GM12892 (cell line): ENCODE measurements at places on chromosomes 11 and 22.

DNA sequence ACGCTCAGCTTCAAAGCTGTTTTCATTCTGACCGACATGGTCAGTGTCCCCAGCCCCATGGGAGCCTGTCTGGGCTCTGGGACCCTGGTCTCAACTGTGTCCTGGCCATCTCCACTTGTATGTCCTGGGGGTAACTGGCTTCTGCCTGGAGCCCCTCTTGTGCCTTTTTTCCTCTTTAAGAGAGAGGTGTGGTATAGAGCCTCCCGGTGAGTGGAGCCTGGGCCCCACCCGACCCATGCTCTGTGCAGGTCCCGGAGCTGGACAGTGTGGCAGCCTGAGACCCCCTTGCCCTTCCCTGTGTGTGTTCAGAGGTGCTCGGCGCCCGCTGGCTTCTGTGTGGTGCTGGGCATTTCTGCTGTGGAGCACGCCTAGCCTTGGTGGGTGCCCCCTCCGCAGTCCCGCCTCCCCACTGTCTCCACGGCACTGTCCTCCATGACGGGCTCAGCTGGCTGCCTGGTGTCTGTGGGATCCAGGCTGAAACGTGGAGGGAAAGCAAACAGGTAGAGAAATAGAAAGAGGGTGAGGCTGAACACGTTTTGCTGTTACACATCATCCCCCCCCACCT, 74.9 kb downstream of the PARVB start:
- DNase-seq, result no peak

DNA sequence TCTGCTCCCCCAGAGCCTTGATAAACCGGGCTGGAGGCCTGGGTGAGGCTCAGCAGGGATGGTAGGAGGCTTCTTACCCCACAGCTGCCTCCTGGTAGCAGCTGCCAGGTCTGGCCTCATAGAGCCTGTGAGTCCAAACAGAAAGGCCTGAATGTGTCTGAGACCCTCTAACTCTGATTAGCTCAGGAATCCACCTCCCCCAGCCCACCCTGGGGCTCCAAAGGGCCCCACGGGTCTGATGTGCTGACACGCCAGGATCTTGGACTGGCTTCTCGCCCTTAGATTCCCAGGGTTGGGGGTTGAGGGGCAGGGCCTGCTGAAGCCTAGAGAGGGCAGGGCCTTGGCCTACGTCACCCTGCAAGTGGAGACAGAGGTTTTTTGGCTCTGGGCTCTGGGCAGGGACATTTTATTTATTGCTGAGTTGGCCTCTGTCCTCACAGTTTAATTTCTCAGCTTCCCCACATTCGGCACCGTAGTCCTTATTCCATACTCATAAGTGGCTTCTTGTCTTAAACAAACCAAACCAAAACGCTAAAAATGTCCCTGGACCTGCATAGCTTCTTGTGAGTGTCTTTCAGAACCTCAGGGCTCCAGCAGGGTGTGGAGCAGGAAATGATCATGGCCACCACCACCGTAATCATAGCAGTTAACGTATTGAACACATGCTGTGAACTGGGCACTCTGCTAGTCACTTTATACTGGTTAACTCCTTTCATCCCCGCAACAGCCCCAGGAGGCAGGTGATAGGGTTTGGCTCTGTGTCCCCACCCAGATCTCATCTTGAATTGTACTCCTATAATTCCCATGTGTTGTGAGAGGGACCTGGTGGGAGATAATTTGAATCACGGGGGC, 25.1 kb downstream of the KIAA1671 start:
- no peak for DNase-seq

DNA sequence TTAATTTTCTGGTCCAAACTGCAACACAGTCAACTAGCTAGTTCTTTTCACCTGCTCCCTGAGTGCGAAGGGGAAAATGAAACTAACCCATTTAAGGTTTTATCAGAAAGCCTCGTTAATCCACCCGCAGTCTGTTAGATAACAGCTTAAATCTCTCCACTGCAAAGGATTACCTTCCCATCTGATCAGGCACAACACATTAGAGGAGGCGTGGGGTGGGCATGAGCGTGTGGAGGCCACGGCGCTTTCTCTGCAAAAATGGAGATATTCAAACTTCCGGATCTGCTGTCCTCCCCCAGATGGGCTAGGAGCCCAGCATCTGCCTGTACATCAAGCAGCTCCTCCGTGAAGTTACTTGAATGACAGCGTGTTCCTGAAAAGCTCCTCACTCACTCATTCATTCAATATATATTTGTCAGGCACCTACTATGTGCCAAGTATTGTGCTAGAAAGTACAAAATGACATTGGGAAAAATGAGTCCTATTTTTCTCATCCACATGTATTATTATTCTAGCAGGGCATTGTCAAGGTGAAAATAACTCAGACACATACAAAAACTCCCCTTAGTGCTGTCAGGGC, 13.5 kb upstream of the ANKK1 start:
- no peak for DNase-seq

- DNase-seq, result no peak
These were observed 869.4 kb downstream of the DLG2 start for GRCh38 chr11:84757711-84758110.

- no peak for DNase-seq
These were observed 8.7 kb downstream of the YAP1 start for GRCh38 chr11:102118937-102119336.

DNA sequence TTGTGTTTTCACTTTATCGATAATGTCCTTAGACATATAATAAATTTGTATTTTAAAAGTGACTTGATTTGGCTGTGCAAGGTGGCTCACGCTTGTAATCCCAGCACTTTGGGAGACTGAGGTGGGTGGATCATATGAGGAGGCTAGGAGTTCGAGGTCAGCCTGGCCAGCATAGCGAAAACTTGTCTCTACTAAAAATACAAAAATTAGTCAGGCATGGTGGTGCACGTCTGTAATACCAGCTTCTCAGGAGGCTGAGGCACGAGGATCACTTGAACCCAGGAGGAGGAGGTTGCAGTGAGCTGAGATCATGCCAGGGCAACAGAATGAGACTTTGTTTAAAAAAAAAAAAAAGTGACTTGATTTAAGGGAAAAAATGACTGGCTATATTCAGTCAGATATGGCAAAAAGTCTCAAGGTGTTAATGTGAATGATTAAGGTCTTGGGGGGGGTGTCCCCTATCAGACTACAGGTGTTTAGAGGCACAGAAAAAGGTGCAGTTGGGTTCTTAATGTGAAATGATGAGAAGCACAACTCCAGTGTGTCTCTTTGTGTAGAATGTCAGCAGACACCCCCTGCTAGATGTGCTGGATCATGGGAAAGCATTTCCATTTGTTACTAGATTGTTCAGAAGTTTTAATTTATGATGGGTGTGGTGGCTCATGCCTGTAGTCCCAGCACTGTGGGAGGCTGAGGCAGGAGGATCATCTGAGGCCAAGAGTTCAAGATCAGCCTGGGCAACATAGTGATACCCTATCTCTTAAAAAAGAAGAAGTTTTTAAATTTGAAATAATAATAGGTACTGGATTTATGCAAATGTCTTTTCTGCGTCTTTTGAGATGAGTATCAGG, 17.0 kb downstream of the NEAT1 start:
- no peak for DNase-seq

DNA sequence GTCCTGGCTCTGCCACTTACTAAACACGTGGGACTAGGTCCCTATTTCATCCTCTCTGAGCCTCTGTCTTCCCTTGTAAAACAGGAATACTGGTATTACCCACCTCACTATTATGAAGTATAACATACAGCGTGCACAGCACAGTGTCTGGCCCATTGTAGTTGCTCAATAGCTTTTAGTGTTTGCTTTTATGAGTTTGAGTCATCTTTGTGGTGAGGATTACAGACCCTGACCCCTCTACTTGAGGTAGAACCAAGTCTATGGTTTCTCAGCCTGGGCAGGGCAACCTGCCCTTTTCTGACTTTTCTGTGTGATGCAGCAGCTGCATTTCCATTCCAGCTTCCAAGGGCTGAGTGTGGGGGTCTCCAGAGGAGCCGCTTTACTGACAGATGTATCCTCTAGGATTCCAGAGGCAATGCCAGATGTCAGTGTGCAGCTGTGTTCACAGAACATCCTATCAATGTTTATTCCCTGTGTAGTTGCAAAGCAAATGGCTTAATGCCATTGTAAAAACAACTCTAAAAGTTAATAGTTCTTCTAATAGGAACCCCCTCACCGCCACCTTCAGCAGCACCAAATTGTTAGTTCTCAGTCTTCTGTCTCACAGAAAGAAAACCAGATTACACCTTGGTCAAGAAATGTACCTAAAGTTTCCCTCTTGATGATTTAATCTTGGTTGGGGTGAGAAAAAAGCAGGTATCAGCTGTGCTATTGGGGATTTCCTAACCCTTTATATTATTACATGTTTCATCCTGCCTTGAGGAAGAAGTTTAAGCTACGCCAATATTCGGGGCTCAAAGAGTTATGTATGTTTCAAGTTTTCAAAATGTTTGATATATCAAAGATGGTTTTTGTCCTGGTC, 16.8 kb downstream of the PRR5L start:
- no peak for DNase-seq

DNA sequence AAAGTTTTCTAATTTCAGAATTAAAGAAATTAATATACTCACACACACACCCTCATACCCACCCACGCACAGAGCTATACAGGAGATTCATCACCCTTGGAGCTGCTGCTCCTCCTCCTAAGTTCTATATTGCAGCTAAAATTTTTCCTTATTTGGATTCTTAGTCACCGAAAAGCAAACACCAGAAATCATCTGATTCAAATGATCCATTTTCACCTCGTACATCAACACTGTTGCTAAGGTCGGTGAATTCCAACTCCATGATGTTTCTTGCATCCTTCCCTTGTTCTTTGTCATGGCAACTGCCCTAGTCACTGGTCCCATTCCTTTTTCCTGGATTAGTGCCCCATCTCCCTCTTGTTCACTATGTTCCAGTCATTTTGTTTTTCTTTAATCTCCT, 286.2 kb downstream of the GRM5 start:
- DNase-seq, result no peak

- DNase-seq, result no peak
These were observed 785 bp upstream of the EFCAB6 start for GRCh38 chr22:43812890-43813289.

GRCh38 chr11:16114431-16114830, 241.9 kb downstream of the SOX6 start:
- DNase-seq, result no peak

- no peak for DNase-seq
These were observed 36.9 kb downstream of the F2 start for GRCh38 chr11:46755962-46756361.

DNA sequence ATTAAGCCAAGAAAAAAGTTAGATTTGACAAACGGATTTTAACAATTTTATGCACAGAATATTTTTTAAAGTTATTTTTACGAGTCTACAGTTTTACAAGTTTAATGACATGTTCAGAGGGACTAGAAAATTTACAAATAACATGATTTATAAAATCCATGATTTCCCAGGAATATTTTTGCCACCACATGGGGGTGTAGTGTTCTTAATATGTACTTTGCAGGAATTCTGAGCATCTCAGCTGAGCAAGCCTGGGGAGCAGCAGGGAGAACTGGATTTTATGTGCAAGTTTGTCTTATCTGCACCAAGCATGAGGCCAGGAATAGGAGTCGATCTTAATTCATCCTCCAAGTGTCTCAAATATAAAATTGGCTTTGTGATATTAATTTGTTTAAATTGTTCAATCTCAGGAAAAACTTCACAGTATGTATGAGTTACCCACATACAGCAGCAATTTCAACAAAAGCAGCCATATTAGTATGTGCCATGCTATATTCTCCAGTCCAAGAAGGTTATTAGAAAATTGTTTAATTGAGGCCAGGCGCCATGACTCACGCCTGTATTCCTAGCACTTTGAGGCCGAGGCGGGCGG, 826.3 kb downstream of the DLG2 start:
- DNase-seq, result no peak

- DNase-seq, result no peak
These were observed 195.9 kb downstream of the BCR start for GRCh38 chr22:23376256-23376655.

GRCh38 chr11:117912497-117912896, 16.7 kb downstream of the TMPRSS13 start:
- no peak for DNase-seq

- DNase-seq, result no peak
These were observed 33.1 kb downstream of the GNAZ start for GRCh38 chr22:23103199-23103954.

- DNase-seq, result no peak
These were observed 7.5 kb upstream of the SLC2A11 start for GRCh38 chr22:23850136-23850611.

DNA sequence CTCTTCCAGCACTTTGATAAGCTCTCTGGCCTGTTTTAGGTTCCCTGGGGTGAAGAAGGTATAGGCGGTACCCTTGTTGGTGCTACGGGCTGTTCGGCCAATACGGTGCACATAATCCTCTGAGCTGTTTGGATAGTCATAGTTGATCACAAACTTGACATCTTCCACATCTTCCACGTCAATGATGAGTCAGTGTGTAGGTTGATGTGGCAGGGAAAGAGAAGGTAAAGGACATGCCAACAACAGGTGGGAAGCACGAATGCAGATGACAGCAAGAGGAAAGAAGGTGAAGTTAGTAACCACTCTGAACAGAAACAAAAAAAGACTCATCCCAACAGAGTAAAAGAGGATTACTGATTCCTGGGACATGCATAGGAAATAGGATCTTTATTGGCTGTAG, 18.2 kb downstream of the DDX17 start:
- DNase-seq, result no peak

DNA sequence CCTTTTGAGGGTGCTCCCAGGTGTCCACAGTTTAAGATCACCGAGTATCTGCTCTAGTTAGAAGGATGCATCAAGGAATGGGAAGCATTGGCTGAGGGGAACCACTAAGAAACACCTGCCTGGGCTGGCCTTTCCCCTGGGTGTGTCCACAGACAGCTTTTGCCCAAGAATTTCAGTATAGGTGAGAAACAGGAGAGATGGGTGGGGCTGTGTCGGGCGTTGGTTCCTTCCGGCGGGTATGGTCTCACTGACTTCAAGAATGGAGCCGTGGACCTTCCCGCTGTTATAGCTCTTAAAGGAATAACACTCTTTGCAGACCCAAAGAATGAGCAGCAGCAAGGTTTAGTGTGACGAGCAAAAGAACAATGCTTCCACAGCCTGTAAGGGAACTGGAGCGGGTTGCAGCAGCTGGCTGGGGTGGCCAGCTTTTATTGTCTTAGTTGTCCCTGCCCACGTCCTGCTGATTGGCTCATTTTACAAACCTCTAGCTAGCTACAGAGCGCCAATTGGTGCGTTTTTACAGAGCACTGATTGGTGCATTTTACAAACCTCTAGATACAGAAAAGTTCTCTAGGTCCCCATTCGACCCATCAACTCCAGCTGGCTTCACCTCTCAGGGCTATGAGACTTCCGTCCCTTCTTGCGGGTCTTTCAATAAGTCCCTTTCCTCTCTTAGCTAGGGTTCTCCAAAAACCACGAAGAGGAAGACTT, 2.4 kb downstream of the FADS1 start:
- DNase-seq, result no peak

- no peak for DNase-seq
These were observed 15.3 kb downstream of the PARVA start for GRCh38 chr11:12392672-12393071.
